Left ventricle myocardium superior (tissue), 1 donor: ENCODE measurements at places on chromosomes 16 and 17.

DNA sequence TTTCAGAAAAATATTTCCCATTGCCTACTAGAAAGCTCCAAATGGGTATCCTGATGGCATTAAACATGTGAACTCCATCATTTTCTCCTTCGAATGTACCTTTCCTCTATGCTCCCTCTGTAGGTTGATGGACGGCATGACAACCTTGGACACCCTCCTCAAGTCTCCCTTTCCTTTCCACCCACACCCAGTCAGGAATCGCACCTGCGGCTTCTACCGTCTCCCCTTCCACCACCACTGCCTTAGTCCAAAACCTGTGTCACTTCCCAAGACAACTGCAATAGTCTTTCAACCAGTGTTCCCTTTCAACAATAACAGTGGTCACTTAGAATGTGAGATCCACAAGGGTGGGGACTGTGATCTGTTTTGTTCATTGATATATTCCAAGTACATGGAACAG is 233.1 kb upstream of the AXIN2 start:
- no peak for DNase-seq

DNA sequence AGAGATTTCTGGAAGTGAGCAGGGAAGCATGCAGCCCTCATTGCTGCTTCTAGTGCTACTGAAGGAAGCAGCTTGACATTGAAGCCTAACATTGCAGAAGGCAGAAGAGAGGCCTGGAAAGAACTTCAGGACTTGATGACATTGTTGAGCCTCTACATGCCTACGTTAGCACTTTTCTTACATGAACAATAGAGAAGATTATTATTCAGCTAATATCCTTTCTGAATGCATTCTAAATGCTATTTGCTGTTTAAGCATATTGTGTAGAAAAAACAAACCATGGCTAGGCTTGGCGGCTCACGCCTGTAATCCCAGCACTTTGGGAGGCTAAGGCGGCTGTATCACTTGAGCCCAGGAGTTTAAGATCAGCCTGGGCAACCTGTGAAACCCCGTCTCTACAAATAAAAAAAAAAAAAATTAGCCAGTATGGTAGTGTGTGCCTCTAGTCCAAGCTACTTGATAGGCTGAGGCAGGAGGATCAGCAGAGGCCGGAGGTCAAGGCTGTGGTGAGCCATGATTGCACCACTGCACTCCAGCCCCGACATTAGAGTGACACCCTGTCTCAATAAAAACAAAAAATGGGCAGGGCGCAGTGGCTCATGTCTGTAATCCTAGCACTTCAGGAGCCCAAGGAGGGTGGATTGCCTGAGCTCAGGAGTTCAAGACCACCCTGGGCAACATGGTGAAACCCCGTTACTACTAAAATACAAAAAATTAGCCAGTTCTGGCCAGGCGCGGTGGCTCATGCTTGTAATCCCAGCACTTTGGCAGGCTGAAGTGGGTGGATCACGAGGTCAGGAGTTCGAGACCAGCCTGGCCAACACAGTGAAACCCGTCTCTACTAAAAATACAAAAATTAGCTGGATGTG is 2.2 kb upstream of the AURKB start:
- no peak for DNase-seq

GRCh38 chr16:87818533-87819161 is 50.7 kb downstream of the SLC7A5 start:
- DNase-seq: no peak

DNA sequence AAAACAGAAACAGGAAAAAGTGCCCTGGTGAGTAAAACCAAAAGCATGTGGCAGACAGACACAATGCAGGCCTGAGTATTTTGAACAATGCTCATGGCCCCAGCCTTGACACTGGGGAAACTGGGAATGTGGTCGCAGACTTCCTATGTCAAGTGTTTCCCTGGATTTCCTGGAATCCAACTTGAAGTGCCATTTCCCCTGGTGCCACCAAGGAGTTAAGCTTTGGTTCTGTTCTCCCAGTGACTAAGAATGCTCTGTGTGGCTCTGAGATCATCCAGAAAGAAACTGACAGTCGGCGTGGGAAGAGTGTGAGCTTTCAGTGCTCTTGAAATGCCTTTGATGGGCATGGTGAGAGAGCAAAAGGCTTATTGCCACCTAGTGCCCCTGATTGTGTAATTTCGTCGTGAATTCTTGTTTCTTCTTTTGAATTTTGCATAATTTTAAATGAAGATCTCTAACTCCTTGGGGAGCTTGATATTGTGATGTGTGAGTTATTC is 96.0 kb downstream of the YPEL2 start:
- no peak for DNase-seq

DNA sequence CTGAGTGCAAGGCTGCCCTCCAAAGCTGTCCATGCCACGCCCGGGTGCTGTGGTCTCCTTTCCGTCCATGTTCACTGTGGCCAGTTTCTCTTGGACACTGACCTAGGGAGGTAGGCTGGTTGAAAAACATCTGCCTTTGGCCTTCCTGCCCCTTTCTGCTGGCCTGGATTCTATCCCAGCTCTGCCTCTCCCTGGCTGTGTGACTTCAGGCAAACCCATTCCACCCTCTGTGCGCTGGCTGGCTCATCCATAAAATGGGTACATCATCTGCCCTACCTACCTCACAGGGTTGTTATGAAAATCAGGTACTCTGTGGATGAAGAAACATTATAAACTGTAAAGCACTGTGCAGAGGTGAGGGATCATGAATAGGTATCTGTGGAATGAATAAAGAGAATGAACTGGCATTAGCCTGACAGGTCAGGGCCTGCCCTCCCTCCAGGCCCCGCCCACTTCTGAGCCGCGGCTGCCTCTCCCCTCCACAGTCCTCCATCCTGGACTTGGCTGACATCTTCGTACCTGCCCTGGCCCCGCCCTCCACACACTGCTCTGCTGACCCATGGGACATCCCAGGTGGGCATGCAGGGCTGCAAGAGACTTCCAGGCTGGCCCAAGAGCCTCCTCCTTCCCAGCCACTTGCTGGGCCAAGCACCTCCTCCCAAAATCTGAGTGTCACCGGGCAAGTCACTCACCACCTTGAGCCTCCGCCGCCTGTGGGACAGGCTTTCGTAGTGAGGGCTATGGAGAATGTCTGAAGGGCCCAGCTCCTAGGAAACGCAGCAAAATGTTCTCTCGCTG is 7.0 kb upstream of the SPATA20 start:
- DNase-seq: no peak

- no peak for DNase-seq
Measured at GRCh38 chr17:67644061-67644460, 73.7 kb upstream of the NOL11 start.

DNA sequence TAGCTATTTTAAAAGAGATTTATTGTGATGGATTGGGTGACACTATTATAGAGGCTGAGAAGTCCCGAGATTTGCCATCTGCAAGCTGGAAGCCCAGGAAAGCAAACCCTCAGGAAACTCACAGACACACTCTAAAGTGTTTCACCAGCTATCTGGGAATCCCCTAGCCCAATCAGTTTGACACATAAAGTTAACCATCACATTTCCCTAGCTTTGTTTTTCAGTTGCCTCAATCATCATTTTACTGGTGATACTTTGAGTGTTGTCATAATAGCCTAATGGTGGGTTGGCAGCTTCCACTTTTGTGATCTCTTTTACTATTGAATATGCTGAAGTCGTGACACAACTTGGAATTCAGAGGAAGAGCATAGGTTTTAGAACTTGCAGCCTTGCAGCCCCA is 1.8 kb downstream of the SGF29 start:
- no peak for DNase-seq

DNA sequence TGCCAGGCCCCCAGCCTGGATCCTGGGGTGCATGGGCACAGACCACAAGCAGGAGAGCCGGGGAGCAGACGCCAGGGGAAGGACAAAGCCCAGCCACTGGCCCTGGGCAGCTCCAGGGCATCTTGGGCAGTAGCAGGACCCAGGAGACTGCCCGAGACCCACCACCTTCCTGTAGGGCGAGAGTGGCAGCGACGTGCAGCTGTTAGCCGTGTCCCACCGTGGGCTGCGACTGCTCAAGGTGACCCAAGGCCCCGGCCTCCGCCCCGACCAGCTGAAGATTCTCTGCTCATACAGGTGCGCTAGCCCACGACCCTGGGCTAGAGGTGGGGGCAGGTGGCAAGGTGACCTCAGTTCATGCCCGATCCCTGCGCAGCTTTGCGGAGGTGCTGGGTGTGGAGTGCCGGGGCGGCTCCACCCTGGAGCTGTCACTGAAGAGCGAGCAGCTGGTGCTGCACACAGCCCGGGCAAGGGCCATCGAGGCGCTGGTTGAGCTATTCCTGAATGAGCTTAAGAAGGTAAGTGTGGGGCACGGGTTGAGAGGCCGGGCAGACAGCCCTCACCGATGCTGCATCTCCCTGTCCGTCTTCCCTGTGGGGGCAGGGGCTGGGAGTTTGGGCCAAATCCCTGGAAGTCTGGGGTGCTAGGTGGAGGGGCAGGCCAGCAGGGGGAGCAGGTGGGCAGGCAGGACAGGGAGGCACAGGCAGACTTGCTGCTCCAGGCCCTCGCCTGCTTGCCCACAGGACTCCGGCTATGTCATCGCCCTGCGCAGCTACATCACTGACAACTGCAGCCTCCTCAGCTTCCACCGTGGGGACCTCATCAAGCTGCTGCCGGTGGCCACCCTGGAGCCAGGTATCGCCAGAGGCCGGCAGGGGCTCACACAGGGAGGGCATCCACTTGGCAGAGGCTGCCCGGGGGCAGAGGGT is 13.5 kb upstream of the SMIM5 start:
- no peak for DNase-seq

DNA sequence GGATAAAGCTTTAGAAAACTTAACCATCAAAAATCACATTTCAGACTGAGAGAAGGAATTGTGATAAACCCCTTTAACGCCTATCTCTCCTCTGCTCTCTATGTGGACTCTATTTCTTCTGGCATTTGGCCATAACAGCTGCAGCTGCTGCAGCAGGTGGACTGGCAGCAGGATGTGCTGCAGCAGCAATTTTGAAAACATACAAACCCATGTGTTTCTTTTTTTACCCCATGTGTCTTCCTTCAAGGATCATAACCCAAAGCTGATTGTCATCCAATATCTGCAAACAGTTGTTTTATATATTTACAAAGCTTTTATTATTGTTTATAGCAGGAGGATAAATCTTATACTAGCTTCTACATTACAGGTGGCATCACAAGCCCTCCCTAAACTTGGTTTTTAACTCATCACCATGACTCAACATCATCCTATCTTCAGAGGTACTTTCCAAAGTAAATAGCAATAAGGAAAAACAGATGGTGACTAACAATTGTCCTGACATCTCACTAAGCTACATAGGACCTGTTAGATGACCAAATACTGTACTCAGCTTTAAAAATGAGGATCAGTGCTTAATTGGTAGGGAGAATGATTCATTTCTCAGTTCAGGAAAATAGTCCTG is 14.5 kb upstream of the KRTAP9-2 start:
- DNase-seq: no peak

DNA sequence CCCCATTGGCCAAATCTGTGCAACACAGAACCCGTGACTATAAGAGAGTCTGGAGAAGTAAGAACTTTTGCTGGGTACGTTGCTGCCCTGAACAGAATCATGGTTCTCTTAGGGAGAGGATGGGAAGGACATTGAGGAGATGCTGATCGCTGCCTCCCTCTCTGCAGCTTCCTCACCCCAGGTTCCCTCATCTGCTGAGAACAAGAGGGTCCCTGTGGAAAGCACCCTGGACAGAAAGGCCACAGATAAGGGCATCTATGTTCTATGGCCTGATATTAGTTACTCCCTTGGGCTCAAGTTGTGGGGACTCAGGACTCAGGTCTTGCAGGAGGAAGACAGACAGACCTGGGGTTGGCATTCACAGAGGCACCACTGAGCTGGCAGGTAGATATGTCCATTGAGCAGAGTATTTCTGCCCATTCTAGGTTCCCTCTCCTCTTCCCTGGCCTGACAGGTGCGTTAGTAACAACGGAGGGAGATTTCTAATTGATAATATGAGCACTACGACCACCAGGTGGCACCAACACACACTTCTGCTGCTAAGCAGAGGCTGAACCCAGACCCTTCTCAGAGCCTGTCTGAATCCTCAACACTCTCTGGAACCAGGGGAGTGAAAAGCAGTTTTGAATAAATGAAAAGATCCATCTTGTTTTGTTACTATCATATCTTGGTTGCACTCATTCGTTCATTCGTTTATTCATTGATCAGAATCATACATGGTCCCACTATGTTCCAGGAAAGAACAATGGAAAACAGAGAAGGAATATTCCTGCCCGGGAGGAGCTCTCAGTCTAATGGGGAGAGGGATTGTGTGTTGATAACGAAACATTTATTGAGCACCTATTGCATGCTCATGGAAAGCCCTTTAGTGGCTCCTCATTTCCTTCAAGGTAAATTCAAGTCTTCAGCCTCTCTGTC is 56.4 kb downstream of the SLC6A2 start:
- peak; percentile 78 for DNase-seq

- DNase-seq: no peak
Measured at GRCh38 chr17:74135391-74136167, 67.9 kb upstream of the RPL38 start.

DNA sequence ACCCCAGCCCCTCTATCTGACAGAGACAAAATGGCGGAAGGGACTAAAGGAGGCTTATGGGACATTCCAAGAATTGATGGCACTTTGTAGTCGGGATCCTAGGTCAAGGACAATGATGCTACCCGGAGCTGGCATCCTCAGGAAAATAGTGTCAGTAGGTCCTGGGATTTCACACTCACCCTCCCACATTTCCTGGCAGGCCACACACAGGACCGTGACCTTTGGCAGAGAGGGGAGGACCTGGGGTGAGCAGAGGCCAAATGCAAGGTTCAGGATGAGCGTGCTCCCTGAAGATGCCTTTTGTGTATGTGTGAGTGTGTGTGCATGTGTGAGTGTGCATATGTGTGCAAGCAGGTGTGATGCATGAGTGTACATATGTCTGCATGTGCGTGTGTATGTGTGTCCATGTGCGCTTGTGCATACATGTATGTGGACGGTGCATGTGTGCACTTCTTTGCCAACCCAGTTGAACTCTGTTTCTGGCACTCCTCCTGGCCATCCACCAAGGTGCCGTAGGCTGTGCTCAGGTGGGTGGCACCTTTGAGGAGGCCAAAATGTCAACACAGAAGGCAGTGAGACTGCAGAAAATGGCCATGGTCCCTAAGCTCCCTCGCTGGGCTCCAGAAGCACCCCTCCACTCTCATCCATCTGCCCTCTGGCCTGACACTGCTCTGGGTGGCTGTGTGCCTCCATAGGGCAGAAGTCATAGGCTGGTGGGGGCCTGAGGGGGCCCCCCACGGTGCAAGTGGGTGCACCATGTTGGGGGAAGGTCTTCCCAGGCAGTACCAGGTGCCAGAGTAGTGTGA is 60.3 kb downstream of the SNX20 start:
- no peak for DNase-seq

DNA sequence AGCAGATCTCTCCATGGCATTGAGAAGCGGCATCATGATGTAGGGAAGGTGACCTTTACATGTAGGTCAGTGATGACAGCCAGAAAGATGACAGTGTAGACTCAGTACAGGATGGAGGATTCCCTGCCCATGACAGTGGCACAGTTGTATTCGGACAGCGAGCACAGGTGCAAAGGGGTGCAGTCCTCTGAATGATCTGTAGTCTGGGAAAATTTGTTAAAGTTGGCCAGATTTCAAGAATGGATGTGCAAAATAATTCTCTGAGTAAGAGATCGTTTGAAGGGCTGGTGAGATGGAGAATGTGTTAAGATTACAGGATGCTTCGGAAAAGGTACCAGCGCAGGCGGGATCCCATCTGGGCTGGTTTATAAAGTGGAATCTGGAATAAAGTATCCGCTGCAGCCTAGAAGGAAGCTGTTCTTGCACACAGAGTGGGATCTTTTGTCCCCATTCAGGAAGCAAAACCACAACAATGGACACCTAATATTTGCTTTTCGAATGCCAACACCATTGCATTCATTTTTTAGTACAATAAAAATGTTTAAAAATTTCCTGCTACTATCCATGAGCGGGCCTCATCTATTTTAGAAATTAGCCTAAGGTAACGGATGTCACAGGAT is 101.2 kb downstream of the RPTOR start:
- no peak for DNase-seq

- peak; percentile 19 for DNase-seq
Measured at GRCh38 chr17:17498606-17499301, 2.6 kb upstream of the RASD1 start.
